Naive B cell (primary cell): ENCODE measurements at places on chromosomes 6 and 20.

- peak overlapping the region; percentile 8 for H3K4me3 ChIP-seq
- H3K4me1 ChIP-seq = peaks cover 24% of the 10 kb centered on the region
- peaks cover 15% of the 10 kb centered on the region for H3K36me3 ChIP-seq
- H3K27ac ChIP-seq = peak overlapping the region; percentile 81
- H3K27me3 ChIP-seq = peaks cover 4% of the 10 kb centered on the region
These were observed 382.9 kb upstream of the CNR1 start for GRCh38 chr6:88548891-88549505.

GRCh38 chr6:156953479-156954146 is 176.4 kb downstream of the ARID1B start:
- no peak overlapping the region for H3K4me3 ChIP-seq
- H3K27me3 ChIP-seq = no peaks in the 10 kb centered on the region
- H3K4me1 ChIP-seq = peaks cover 83% of the 10 kb centered on the region
- peak; percentile 47 for DNase-seq

DNA sequence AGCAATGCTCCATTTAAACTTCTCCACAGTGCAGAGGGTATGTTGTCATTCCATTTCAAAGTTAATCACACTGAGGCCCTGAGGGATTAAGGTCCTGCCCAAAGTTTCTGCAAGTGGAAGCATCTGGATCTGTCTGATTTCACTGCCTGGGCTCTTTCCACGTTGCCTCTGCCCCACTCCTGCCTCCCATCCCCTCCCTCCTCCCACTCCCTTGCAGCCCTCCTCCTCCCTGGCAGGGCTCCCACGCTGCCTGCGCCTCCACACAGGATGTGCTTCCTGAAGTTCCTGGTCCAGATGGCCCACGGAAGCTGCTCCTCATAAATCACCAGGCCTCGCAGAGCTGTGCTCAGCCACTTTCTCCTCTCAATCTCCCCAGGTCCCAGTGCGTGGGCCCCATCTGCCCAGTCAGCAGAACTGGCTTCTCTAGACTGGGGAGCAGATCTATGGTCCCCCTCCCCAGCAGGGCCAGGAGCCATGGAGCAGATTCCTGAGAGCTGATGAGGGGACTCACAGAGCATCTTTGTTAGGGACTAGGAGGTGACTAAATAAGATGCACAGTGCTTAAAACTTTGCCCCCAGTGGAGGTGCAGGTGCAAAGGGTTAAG is 65.4 kb upstream of the MAFB start:
- H3K27me3 ChIP-seq = peaks cover 9% of the 10 kb centered on the region
- H3K4me3 ChIP-seq = no peak overlapping the region
- H3K36me3 ChIP-seq = no peaks in the 10 kb centered on the region
- H3K27ac ChIP-seq = no peak overlapping the region
- no peaks in the 10 kb centered on the region for H3K4me1 ChIP-seq

GRCh38 chr20:17155401-17155800 is 71.4 kb upstream of the PCSK2 start:
- DNase-seq = no peak
- H3K4me3 ChIP-seq = no peak overlapping the region
- no peaks in the 10 kb centered on the region for H3K4me1 ChIP-seq
- H3K27me3 ChIP-seq = no peaks in the 10 kb centered on the region
- H3K36me3 ChIP-seq = no peaks in the 10 kb centered on the region
- no peak overlapping the region for H3K27ac ChIP-seq

- no peaks in the 10 kb centered on the region for H3K27me3 ChIP-seq
- DNase-seq = no peak
- H3K4me1 ChIP-seq = no peaks in the 10 kb centered on the region
- H3K4me3 ChIP-seq = no peak overlapping the region
- H3K36me3 ChIP-seq = peaks cover 1% of the 10 kb centered on the region
- H3K27ac ChIP-seq = no peak overlapping the region
These were observed 17.7 kb upstream of the MCM9 start for GRCh38 chr6:118952683-118953082.
